ENCODE measurements at places on chromosomes 5 and 9.

GRCh38 chr5:132002757-132003156, 8.7 kb downstream of the ACSL6 start:
- no peak for DNase-seq

GRCh38 chr9:3502560-3503398, 23.0 kb downstream of the RFX3 start:
- DNase-seq = no peak

DNA sequence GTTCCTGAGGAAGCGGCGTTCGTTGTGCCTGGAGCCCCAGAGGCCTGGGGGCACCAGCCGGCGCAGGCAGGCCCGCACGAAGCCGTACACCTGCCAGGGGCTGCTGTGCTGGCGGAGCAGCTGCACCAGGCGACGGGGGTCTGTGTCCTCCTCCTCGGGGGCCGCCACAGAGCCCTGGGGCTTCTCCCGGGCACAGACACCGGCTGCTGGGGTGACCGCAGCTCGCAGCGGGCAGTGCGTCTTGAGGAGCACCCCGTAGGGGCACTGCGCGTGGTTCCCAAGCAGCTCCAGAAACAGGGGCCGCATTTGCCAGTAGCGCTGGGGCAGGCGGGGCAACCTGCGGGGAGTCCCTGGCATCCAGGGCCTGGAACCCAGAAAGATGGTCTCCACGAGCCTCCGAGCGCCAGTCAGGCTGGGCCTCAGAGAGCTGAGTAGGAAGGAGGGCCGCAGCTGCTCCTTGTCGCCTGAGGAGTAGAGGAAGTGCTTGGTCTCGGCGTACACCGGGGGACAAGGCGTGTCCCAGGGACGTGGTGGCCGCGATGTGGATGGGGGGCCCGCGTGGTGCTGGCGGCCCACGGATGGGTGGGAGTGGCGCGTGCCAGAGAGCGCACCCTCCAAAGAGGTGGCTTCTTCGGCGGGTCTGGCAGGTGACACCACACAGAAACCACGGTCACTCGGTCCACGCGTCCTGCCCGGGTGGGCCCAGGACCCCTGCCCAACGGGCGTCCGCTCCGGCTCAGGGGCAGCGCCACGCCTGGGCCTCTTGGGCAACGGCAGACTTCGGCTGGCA, 1.3 kb downstream of the TERT start:
- DNase-seq = no peak

DNA sequence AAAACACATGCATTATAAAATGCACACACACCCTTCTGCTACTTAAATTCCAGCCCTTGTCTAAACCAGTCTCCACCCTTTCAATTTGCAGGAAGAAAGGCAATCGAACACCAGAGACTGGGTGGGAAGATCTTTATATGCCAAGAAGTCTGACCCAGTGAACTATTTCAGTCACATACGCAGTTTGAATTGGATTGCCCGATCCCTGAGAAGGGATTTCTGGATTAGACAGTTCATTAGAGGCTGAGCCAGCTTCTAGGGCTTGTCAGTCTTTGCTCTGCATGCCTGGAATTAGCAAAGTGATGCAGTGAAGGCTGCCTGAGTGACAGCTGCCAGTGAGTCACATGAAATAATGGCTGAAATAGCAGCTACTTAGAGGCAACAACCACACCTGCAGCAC, 159.9 kb downstream of the PPP2R2B start:
- DNase-seq = no peak

- no peak for DNase-seq
Observed at GRCh38 chr9:69867081-69867814, 46.6 kb downstream of the CFAP95 start.

GRCh38 chr9:108045851-108046250, 556.3 kb upstream of the KLF4 start:
- no peak for DNase-seq

DNA sequence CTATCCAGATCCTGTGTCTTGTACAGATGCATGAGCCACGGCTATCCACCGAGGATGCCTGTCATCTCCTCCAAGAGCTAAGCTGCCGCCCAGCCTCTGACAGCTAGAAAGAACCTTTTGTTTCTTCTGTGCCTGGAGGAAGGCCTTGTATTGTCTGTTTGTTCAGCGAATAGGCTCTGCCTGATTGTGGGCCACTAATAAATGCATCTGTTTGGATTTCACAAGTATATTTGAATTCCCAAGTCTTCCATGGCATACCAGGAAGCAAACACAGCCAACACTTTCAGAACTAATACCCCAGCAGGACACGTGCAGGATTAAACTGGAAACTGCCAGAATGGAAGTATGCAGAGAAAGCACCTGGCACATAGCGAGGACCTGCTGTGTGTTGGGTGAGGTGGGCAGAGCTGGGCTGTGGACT, 92.7 kb upstream of the NEURL1B start:
- no peak for DNase-seq

DNA sequence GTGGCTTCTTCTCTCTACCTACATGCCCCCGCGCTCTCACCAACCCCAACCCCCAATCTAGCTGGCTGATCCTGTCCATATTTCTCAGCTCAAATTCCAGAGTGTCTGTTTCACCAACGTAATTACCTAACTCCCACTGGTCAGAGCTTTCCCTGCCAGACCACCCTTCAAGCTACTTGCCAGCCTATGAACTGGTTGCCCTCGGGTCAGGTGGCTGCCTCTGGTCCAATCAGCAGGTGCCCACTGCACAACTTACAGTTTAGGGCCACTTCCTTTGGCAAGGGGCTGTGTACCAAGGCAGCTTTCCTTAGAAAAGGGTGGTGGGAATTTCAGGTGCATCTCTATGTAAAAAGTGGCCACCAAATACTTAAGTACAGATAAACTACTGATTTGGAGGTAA, 92.2 kb upstream of the SLC30A5 start:
- DNase-seq = peak; percentile 20

- DNase-seq = no peak
Observed at GRCh38 chr5:58717303-58718007, 134.6 kb downstream of the RAB3C start.

- DNase-seq = no peak
Observed at GRCh38 chr5:39226100-39226451, 6.7 kb upstream of the FYB1 start.

GRCh38 chr9:133505901-133506652, 18.7 kb downstream of the MYMK start:
- DNase-seq = peak; percentile 88

DNA sequence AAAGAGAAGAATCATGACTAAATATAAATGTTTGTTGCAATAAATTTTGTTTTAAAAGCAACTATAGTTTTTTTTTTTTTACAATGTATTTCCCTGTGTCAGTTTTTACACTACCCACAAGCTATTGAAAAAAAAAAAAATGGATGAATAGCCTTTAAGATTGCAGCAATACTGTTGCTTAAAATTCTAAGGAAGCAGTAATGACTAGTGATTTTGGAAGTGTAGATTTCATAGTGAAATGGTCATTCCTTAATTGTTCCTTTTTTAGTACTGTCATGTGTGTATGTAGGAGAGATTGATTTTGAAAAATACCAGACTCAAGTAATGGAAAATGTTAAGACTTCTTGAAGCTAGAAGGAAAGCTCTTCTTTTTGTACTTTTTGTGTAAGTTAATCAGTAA, 53.1 kb downstream of the NDUFS4 start:
- no peak for DNase-seq

DNA sequence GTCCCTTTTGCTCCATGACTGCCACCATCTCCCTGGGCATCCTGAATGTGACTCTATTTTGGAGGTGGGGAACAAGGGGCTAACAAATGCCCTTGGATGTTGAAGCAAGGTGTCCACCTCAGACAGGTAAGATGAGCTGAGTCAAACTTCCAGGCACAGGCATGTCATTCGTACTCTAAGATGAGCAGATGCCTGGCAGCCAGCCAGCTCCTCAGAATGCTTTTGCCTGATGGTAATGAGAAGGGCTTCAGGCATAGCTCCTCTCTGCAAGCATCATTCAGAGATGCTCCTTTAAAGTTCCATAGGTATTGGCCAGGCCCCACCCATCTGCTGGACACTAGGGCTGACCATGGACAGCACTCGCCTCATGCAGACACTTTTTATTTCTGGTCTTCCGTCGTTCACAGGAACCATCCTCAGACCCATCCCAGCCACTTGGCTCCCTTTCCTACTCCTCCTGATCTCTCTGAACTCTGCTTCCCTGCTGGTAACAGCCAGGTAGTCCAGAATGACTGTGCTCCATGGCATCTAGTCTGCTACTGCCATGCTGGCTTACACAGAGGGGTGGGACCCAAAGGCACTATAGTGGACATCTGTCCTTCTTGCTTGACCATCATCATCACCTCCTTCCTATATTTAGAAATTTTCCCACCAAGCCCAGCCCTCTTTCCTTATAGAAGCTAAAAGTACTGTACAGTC, 118.8 kb downstream of the GLIS3 start:
- DNase-seq = no peak

DNA sequence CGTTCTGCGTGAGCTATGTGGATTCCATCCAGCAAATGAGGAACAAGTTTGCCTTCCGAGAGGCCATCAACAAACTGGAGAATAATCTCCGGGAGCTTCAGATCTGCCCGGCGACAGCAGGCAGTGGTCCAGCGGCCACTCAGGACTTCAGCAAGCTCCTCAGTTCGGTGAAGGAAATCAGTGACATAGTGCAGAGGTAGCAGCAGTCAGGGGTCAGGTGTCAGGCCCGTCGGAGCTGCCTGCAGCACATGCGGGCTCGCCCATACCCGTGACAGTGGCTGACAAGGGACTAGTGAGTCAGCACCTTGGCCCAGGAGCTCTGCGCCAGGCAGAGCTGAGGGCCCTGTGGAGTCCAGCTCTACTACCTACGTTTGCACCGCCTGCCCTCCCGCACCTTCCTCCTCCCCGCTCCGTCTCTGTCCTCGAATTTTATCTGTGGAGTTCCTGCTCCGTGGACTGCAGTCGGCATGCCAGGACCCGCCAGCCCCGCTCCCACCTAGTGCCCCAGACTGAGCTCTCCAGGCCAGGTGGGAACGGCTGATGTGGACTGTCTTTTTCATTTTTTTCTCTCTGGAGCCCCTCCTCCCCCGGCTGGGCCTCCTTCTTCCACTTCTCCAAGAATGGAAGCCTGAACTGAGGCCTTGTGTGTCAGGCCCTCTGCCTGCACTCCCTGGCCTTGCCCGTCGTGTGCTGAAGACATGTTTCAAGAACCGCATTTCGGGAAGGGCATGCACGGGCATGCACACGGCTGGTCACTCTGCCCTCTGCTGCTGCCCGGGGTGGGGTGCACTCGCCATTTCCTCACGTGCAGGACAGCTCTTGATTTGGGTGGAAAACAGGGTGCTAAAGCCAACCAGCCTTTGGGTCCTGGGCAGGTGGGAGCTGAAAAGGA, 10.9 kb downstream of the QRFP start:
- no peak for DNase-seq

DNA sequence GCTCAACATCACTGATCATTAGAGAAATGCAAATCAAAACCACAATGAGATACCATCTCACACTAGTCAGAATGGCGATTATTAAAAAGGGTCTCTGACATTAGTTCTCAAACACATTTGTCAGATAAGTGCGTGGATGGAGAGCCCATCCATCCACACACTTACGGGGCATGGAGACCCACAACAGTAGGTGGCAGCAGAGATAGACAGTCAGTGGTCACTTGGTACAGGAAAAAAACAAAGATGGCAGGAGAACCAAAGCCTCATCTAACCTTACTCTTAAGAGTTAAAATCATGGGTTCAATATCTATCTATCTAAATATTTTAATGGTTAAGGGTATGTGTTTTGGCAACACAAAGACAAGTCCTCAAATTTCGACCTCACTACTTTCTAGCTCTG, 1378.7 kb upstream of the C9orf72 start:
- DNase-seq = no peak

- no peak for DNase-seq
Observed at GRCh38 chr5:56610093-56610698, 205.2 kb upstream of the MAP3K1 start.

GRCh38 chr9:20854444-20854843, 170.4 kb downstream of the FOCAD start:
- no peak for DNase-seq

DNA sequence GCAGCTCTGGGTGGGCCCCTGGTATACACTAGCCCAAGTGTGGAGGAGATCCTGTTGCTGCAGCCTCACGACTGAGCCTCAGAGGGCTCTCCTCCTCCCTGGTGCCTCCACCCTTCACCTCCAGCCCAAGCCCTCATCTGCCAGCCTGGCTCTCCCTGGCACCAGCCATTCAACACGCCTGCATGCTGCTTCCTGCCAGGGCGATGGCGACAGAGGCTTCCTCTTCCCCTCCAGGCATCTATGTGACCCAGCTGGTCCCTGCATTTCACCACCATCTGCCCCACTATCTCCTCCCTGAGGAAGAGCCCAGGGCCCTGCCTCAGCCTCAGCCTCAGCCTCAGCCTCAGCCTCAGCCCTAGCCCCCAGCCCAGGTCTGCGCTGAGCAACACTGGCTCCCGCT, 54.8 kb upstream of the ANGPTL2 start:
- DNase-seq = no peak

- no peak for DNase-seq
Observed at GRCh38 chr5:73838901-73839300, 212.9 kb downstream of the ARHGEF28 start.

GRCh38 chr9:7778851-7779600, 20.6 kb downstream of the DMAC1 start:
- DNase-seq = no peak

DNA sequence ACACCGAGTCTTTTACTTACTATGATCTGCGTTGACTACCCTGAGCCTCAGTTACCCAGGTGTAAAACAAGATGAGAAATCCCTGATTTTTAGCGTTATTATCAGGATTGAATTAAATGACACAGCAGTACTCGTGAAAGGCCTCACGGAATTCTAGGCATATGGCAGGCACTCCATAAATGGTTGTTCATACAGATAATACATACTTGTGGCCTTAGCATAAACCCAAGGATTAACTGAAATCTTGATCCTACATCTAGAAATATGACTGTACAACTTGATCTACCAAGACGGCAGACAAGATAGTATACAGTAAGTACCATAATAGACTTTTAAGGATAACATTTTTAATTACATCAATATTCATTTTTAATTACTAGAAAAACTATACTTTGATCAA, 409.8 kb downstream of the BNC2 start:
- DNase-seq = no peak

GRCh38 chr9:112194969-112195431, 19.9 kb upstream of the SUSD1 start:
- no peak for DNase-seq

DNA sequence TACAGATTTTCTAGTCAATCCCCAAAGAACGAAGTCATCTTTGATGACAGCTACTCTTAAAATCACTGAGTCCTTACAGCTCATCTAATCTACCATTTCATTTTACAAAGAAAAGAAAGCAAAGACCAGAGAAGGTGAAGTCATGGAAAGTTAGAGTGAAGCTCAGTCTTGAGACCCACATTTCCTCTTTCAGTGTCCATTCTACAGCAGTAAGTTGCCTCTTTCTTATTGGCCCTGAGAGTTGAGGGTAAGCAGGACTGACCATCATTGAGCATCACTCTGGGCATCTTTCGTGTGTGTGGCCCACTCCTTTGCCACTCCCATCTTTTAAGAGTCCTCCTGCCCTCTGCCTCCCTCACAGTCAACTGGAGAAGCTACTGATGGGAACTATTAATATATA, 251.8 kb upstream of the NR4A3 start:
- DNase-seq = no peak

Measured in SK-N-SH (cell line).